HT1080 (cell line): ENCODE measurements at places on chromosomes 12 and 14.

GRCh38 chr12:89345830-89346740 lies 6.2 kb downstream of the DUSP6 start:
- peak; percentile 85 for DNase-seq

DNA sequence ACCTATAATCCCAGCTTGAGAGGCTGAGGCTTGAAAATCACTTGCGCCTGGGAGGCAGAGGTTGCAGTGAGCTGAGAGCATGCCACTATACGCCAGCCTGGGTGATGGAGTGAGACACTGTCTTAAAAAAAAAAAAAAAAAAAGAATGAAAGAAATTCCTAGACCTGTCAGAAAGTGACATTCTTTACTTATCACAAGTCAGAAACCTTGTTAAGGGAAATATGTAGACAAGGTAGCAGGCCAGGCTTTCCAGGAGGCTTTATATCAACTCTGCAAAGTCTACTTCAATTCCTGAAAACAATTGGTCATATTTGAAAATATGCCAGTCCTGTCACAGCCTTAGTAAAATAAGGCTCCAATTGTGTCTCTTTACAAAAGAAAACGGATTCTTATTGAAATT lies 19.1 kb upstream of the MMP19 start:
- no peak for DNase-seq

DNA sequence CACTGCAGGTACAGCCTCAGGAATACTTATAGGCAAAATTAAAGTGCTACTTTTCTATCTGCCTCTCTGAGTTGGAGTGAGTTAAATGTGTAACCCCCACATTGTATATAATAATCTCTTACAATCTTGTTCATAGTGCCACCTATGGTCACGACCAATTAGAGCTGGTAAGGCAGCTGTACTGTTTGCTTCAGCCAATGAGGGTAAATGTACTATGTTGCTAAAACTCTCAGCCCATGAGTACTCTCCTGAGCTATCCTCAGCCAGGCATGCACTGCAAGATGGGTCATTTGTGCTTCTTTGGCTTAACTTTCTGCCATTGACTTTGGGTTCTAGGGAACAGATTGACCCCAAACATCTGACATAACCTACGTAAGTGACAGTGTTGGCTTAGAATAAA lies 15.0 kb upstream of the MDM2 start:
- peak; percentile 65 for DNase-seq

DNA sequence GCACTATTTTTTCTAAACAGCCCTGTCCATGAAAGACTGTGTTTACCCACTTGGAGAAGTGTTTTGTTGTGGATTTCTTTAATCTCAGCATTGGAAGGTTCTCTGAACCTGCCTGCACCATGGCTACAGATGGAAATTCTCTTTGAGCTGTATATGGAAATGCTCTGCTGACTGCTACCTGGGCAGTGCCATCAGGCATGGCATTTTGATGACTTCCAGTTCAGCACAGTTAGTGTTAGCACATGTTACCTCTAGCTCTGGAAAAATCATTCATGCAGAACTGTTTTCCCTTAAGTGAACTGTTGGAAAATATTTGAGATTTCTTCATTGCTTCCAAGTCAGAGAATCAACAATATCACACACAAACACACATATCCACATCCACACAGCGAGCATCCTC lies 52.6 kb upstream of the RIC8B start:
- no peak for DNase-seq

GRCh38 chr12:40226705-40227104 lies 1.9 kb downstream of the LRRK2 start:
- DNase-seq = peak; percentile 79

GRCh38 chr12:56574210-56574609 lies 52.6 kb downstream of the RBMS2 start:
- DNase-seq = peak; percentile 71

DNA sequence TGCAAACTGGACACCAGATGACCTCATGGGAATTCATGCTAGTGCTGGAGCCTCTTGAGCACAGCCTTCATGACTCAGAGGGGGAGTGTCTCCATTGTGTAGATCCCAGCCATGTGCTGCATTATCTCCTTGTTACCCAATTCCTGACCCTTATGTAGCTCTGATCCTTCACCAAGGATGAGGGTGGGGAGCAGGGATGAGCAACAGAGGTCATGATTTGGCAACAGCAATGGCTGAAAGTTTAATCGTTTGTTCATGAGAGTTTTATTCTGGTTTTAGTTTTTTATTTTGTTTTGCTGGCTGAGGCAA lies 9.5 kb upstream of the BDKRB1 start:
- DNase-seq = peak; percentile 93

DNA sequence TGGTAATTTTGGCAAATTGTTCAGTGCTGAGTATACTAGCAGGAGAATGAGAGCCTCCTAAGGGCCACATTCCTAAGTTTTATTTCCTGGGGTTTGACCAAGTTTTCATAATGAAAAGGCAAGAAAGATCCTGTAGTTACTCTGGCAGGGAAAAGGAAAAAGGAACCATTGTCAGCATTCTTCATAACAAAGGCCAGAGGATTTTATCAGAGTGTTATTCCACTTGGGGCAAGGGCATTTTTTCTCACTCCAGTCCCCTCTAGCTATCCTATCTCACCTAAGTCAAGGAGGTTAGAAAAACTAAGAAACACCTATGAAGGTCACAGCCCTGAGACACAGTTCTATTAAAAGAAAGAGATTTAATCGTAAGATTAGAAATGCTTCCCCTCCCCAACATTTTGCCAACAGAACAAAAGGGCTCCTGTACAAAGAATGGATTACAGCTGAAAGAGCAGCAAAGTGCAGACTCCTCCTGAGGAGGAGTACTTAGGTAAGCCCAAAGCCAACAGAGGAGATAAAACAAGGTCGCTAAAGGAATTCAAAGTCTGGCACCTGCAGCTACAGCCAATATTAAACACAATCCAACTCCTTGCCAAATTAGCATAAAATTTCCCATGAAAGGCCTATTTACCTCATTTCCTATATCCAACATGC lies 162.4 kb downstream of the GALC start:
- no peak for DNase-seq

DNA sequence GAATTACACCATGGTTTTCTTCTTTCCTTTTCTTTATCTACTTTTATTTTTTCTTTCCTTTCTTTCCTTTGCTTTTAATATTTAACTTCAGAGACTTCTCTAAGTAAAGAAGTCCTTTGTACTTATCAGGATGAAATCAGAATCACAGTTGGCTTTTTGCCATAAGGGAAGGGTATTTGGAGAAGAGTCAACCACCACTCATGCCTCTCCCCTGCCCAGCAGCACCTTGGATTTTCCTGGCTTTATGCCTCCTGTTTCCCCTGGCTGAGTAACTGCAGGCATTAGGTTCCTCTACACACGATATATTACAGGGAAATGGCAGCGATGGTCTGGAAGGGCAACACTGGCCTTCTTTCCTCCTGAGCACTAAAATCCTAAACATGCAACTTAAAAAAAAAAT lies 266.4 kb upstream of the CAND1 start:
- DNase-seq = no peak

DNA sequence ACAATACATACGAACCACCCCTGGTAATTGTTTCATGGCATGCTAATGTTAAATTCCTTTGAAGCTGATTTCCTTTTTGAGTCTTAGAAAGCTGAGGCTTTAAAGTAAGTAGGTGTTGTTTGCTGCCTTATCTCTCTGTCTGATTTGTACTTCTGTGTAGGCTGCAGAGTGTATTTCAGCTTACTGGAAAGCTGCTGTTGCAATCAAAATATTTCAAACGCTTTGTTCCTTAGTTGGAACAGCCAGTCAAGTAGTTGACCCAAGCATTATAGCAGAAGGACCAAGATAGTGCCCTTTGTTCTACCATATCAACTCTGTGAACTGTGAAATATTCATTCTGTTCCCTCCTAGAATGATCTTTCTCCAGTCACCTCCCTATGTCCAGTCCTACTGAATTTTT lies 3.1 kb downstream of the PKP2 start:
- no peak for DNase-seq

DNA sequence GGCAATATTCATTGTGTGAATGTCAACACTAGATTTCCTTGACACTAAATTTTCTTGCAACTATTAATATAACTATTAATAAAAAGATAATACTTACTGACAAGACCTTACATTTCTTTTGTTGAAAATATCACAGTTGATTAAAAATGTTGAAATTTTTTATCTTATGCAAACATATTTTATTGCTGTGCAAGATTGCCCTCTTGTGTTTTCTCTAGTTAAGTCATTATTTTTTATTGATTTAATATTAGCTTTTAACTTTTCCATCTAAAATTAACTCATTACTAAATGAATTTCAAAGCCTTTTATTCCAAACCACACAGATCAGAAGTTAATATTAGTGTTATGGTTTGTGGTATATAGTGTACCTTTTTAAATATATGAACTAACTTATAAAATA lies 11.7 kb upstream of the NAA30 start:
- DNase-seq = no peak

DNA sequence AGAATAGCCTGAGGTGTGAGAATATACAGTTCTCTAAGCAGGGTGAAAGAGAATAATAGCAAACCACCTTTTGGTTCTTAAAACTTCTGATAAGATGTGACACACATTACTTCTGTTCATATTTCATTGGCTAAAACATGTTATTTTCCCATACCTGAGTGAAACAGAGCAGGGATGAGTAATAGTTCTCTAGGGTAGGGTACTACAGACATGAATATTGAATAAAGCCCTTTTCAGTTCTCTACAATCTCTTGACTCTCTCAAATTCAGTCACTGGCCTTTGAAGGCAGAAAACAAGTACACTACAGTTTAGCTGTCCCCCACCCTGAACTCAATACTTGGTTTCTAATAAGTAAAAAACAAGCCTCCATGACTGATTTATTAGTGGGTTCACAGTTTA lies 454.1 kb upstream of the MDGA2 start:
- no peak for DNase-seq

GRCh38 chr12:43292699-43293098 lies 259.3 kb downstream of the ADAMTS20 start:
- peak; percentile 48 for DNase-seq

- no peak for DNase-seq
Measured at GRCh38 chr12:66661357-66661756, 17.5 kb downstream of the GRIP1 start.

DNA sequence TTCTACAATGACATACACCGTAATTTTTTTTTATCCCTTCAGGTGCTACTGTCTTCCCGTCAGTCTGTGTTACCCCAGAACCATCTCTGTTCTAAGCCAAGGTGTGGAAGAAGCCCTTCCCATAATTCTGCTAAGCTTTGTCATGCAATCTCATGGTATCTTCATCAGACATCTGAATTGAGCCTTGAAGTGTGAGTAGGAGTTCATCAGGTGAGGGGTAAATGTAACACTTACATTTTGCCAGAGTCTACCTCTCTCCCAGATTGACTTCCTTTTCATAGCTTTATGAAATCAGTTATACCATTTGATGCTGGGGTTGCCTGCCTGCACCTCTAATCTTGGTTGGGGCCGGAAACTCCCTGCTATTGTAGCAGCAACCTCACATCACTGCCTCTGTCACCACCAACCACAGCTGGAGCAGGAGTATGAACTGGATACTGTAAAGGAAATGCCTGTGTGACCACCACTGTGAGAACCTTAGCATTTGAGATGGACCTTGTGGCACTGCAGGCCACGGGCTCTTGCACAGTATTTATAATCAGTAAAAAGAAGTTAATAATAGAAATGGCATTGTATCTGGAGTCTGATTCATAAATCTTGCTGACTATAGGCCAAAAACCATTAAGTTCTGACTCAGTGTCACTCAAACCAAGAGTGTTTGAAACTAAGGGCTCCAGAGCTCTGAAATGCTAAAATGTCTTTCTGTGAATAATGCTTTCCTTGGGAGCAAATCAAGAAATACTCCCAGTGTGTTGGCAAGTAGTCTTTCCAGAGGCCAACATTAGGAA lies 58.7 kb upstream of the STK38L start:
- DNase-seq = peak; percentile 88

DNA sequence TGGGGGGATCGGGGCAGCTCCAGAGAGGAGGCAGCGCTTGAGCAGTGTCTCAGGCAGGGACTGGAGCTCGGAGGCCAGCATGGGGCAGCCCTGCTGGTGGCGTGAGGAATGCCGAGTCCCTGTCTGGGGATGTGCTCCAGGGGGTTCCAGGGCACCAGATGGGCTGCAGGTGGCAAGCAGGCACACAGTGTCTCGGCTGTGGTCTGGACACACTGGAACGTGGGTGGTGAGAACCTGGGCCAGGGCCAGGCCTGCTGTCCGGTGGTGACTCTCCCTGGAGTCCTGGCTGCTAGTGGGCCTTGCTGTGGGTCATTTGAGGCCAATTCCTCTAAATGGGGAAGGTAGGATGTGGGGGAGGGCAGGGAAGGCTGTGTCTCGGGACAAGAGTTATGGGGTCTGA lies 199.4 kb upstream of the RTL1 start:
- DNase-seq = no peak

- no peak for DNase-seq
Measured at GRCh38 chr12:646442-647384, 16.5 kb downstream of the NINJ2 start.

- DNase-seq = peak; percentile 7
Measured at GRCh38 chr12:15208140-15208539, 13.1 kb downstream of the RERG start.

GRCh38 chr14:48936362-48936761 lies 649.8 kb downstream of the RPS29 start:
- DNase-seq = peak; percentile 76

- no peak for DNase-seq
Measured at GRCh38 chr12:4438834-4439596, 6.6 kb downstream of the FGF6 start.

DNA sequence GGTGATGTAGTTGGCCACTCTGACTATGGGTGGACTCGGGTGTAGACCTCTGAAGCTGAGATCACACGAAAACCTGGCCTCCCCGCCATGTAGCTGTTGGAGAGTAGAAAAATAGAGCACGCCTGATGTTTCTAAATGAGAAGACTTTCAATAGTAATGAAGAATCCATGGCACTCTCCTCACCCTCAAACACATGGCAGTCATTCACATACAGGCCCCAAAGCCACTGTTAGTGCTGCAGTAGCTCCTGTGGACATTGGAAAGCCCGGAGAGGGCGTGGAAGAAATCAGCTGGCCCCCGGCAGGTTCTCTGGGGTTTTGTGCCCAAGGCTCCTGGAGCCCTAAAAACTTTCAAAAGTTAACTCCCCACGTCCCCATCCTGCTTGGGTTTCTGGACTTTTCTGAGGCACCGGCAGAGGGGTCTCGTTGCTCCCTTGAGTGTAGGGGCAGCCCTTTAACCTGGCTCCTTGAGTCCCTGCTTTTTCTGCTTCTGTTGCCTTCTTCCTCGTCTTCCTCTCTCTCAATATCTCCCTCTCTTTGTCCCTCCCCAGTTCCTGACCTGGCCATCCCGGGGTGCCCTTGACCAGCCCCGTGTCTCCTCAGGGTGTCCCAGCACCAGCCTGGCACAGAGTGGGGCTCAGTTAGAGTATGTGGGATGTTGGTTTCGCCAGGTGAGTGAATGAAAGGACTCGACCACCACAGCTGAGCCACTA lies 8.3 kb downstream of the MEG3 start:
- no peak for DNase-seq
